SIG-M5 (cell line): ENCODE measurements at places on chromosomes 6 and 20.

DNA sequence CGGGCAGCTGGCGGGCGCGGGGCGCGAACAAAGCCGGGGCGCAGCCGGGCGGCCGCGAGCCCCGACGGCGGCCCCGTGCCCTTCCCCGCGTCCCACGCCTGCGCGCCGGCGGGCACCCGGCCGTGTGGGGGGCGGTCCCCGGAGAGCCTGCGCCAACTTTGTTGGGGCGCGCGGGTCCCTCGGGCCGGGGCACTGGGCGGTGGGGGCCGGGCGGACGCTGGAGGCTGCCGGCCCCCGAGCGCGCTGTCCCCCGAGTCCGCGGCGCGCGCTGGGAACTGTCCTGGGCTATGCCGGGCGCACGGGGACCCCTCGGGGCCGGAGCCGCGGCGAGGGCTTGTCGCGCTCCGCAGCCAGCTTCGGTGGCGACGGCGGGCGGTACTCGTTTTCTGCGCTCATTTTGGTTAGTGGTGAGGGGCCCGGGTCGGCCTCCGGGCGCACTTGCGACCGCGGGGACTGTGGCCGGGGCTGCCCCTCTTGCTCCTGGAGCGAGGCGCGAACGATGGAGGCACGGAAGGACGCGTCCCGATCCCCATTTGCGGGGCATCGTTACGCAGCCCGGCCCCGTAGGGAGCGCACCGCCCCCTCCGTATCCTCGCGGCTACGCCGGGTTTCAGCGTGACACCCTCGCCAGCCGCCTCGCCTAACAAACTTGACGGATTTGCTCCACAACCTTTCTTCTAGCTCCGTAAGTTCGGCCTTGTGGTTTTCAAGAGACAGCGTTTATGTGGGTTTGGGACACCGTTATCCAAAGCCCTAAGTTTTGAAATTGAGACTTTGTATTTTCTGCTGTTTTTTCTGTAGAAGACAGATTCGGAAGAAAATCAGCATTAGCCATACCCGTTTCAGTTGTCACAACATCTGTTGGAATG lies 622 bp downstream of the SS18L1 start:
- DNase-seq, result no peak

DNA sequence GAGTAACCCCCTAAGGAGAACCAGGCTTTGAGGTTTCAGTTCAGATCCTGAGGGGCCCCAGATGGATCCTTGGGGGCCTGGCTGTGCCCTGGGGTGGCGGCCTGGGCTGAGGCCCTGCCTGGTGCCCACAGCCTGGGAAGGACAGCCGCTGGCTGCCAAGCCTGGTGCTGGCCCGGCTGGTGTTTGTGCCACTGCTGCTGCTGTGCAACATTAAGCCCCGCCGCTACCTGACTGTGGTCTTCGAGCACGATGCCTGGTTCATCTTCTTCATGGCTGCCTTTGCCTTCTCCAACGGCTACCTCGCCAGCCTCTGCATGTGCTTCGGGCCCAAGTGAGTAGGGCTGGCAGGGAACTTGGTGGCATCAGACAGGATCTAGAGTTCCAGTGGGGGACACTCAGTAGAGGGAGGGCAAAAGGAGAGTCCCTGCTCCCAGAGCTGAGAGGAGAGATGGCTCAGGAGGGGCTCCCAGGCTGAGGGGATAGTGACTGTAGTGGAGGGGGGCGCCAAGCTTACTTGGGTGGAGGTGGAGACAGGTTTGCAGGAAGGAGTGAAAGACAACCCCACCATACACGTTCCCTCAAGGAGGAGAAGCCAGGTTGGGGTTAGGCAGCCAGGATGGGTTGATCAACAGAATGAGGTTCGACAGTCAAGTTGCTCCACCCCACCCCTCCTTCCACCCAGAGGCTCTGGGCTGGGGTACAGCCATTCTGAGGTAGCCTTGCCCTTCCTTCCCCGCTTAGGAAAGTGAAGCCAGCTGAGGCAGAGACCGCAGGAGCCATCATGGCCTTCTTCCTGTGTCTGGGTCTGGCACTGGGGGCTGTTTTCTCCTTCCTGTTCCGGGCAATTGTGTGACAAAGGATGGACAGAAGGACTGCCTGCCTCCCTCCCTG lies 9.5 kb downstream of the SLC29A1 start:
- no peak for DNase-seq

DNA sequence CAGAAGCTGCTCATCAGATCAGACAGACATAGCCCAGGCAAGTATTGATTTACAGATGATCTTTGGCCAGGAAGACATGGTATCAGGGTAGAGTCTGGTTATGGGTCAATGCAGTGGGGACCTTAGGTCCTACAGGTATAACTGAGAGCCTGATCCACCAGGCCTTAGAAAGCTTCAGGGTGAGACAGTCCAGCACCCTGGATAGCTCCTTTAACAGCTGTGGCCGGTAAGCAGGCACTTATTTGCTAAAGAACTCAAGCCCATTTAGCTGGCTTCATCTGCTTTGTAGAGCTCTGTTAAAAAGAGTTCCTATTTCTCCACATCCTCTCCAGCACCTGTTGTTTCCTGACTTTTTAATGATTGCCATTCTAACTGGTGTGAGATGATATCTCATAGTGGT lies 39.6 kb downstream of the ESR1 start:
- DNase-seq, result no peak

GRCh38 chr6:158040051-158040803 lies 58.6 kb downstream of the SYNJ2 start:
- DNase-seq, result no peak

DNA sequence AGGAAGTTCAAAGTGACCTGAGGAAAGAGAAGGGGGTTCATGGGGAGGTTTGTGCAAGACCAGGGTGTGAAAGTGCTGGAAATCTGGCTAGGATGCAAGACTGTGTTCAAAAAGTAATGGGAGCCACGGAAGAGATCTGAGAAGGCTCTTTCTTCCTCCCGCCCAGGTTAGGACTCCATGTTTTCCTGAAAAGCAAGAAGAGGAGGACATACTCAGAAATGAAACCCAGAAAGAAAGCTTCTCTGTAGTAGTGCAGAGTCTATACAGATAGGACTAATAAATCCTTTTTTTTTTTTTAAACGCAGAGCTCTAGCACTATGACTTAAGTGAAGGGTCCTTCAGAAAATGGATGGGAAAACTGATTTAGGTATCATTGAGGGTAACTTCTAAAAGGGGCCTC lies 3.2 kb upstream of the DDO start:
- no peak for DNase-seq

- DNase-seq, result no peak
These were observed 37.9 kb downstream of the COL11A2 start for GRCh38 chr6:33154349-33154748.

GRCh38 chr6:36928547-36928918 lies 26.0 kb upstream of the PI16 start:
- DNase-seq, result no peak

- no peak for DNase-seq
These were observed 23.6 kb downstream of the PRKN start for GRCh38 chr6:162704001-162704400.

- no peak for DNase-seq
These were observed 39.9 kb upstream of the PRDM1 start for GRCh38 chr6:106046116-106046853.

GRCh38 chr6:37779902-37780628 lies 39.5 kb upstream of the ZFAND3 start:
- DNase-seq, result no peak

DNA sequence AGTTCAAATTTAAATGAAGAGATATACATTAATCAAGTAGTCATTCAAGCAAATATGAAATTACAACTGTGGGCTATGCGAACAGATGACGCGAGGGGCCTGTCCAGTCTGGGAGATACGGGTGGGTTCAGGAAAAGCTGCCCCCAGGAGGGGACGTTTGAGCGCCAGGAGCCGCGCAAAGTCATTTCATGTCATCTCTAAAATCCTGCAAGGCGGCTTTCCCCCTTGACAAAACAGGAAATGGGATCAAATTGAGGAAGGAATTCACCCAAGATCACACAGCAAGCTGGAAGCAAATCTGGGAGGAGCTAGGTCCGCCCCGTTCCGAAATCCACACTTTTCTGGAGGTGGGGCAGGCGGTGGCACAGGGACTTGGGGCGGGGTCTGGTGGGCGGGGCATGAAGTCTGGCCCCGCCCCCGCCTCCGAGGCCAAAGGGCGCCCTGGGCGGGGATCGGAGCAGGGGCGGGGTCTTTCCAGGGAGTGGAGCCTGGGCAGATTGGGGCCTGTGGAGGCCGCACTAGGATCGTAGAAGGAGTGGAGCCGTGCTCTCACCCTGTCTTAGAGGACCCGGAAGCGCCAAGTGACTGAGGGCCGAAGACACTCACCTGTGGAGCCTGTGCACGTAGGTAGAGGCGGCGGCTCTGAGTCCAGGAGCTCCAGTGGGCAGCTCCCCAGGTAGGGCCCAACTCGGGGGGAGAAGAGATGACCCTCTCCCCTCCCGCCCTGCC lies at the start of gene LPIN3:
Gene LPIN3, plus strand, starts transcription at position 495 of the 729 bp plus-strand sequence. CDS start 4,983 bp downstream, outside the sequence.
- DNase-seq, result no peak

GRCh38 chr6:24539416-24539815 lies 44.6 kb downstream of the ALDH5A1 start:
- DNase-seq, result no peak

DNA sequence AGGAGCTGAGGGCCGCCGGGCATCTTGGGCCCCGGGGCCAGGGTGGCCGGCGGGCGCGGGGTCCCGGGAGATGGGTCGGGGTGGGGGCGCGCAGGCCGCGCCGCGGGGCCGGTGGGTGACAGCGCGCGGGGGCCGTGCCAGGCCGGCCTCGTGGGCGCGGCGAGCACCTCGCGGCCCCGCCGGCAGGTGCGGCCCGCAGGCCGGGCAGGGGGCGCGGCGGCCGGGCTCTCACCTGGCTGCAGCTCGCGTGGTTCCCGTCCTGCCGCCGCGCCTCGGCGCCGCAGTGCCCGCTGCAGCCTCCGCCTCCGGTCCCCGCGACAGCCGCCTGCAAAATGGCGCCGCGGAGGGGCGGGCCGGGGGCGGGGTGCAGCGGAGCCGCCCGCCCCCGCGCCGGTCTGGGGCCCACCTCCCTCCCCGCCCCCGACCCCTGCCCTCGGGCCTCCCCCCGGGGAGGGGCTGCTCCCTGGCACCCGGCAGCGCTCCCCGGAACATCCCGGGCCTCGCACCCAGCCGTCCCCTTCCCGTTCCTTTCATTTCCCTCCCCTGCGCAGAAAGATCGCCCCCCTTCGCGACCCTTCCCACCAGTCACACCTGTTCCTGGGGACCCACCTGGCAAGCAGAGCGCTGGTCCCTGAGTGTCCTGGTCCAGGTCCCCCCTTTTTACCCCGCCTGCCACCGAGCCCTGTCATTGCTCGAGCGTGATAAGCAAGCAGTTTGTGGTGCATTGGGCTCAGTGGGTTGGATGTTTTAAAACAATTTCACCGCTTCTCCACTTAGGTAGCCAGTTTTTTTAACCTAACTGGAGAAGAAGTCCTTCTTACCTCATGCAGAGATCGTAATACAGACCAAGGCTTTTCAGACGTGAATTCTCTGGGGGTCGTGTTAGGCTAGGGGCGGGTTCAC lies at the start of gene SLC23A2:
Gene SLC23A2, minus strand, starts transcription at position 337 of the 903 bp plus-strand sequence. CDS start 68,948 bp downstream, outside the sequence.
- no peak for DNase-seq

GRCh38 chr6:38319256-38320212 lies 320.2 kb downstream of the BTBD9 start:
- no peak for DNase-seq

DNA sequence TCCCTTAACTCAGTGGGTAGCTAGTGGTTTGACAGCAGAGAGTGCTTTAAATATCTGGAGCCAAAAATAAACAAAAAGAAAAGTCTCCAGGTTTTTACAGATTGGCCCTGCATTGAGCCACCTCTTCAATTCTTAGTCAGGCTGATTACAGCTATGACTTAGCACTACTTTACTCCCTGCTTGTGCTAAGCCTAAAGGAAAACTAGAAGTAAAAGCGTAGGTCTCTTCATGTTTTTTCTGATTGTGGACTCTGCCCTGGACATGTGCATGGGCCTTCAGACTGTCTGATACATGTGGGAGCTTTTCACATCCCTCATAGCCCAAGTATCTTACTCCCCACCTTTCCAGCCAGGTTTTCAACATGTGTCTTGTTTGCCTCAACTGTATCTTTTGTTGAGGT lies 33.3 kb downstream of the KPNA5 start:
- no peak for DNase-seq

DNA sequence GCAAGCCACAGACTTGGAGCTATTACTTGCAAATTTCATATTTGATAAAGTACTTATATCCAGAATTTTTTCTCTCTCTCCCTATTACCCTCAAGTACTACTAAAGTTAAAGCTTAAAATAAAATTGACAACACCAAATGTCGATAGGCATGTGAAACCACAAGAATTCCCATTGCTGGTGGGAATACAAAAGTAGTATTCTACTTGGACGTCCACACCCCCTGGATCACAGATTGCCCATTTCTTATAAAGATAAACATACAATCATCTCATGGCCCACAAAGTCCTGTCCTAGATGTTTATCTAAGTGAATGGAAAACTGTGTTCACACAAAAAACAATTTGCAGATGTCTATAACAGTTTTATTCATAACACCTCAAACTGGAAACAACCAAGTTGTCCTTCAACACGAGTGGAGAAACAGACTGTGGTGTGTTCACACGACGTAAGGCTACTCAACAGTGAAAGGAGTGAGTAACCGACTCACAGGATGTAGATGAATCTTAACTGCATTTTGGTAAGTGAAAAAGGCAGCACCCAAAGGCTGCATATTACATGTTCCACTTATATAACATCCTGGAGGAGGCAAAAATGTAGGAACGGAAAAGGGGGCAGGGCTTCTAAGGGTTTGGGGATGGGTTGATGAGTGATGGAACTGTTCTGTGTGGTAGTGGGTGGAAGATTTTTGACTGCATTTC lies 297.4 kb downstream of the THBS2 start:
- DNase-seq, result no peak

GRCh38 chr6:80437221-80437620 lies 330.8 kb downstream of the BCKDHB start:
- DNase-seq, result no peak

GRCh38 chr6:156017838-156018237 lies 562.2 kb upstream of the NOX3 start:
- no peak for DNase-seq

DNA sequence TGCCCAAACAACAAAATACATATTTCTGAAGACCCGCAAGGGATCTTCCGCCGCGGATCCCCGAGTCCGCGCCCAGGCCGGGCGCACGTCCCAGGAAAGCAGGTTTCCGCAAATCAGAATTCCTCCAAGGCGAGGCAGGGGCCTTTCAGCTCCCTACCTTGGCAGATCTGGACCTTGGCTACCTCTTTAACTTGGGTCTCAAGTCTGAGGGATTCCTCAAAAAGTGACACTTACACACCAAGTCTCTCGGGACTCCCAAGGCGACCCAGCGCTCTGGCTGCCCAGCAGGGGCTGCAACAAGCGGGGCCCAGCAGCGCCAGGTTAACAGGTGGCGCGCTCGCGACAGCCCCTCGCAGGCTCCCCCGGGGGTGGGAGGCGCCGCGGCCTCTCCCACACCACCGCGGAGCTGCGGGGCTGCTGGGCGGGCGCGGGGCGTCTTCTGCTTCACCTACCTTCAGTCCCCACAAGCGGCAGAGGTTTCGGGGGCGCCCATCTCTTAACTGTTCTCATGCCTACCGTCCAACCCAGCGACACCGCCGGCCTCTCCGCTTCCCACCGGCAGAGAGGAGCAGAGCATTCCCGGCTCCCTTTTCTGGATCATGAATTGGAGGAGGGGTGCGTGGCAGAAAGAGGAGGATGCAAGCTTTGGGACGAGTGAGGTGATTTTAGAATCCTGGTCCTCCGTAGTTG lies 414 bp downstream of the SIM1 start:
- no peak for DNase-seq
